ENCODE measurements at places on chromosomes 1 and 21.

- DNase-seq, result no peak
Observed at GRCh38 chr1:185260611-185261010, 56.4 kb downstream of the IVNS1ABP start.

- no peak for DNase-seq
Observed at GRCh38 chr1:115925467-115925866, 50.8 kb upstream of the SLC22A15 start.

GRCh38 chr1:66690666-66691381 lies 61.4 kb upstream of the DYNLT5 start:
- DNase-seq, result no peak

- DNase-seq, result no peak
Observed at GRCh38 chr1:187837787-187838186, 1009.0 kb downstream of the PLA2G4A start.

DNA sequence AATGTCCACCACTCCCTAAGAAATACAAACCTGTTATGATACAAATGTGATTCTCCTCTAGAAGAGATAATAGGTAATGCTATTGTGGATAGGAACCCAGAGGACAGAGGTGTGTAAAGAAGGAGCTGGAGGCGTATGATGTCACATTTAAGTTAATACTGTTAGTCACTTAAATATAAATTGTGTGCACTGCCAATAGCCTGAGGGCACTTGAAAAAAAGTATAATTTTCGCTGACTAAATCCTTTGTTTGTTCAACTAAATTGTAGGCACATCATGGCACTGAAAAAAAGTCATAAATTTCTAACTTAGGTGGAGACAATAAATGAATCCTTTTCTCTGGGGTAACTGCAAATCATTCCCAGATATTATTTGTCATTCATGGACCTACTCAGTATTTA lies 4.4 kb downstream of the RCSD1 start:
- no peak for DNase-seq

- DNase-seq, result no peak
Observed at GRCh38 chr21:32578107-32578691, 7.1 kb downstream of the TCP10L start.

GRCh38 chr1:94925004-94925403 lies 1.9 kb downstream of the CNN3 start:
- no peak for DNase-seq

DNA sequence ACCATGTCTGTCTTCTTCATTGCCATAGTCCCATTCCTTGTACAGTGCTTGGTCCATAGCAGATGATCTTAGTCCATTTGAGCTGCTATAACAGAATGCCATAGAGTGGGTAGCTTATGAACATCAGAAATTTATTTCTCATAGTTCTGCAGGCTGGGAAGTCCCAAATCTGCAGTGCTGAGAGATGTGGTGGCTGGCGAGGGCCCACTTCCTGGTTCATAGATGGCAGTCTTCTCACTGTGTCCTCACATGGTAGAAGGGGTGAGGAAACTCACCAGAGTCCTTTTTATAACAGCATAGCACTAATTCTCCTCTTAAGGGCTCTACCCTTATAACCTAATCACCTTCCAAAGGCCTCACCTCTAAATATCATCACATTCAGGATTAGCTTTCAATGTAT lies 23.1 kb upstream of the RAP1A start:
- DNase-seq, result no peak

DNA sequence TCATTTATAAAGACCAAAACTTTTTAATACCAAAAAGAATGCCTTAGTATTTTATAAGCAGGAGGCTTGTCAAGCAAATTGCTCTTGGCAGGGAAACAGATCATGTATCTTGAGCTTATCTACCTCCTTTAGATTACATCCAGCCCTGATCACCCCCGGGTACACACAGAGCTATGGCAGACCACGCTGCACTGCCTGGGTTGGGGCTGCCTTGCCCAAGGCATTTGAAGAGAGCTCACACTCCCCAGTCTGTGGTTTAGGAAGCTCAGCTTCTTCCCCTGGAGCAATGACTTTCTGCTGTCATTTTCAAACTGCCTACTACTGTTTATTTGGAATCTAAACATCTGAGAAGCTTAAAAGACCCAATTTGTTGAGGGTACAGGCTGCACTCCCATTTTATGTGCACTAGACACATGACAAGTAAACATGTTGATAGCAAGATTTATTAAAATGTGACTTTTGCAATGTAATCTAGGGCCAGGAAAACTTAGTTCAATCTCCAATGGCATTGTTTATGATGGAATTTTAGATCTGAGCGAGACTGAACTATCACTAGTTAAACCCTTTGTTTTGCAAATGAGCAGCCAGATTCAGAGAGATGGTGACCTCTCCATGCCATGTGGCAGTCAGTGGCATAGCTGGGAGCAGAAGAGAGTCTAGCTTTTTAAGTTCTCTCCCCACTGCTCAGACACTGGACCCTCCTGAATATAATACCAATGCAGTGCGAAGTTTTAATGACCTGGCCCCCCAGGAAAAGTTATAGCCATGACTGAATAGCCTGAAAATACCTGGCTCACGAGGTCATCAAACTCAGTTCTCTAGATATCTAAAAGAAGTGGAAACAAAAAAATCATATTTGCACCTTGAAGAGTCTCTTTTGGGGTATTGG lies 214.9 kb downstream of the HLX start:
- DNase-seq, result no peak

- no peak for DNase-seq
Observed at GRCh38 chr1:209931141-209931540, 6.9 kb upstream of the SYT14 start.

- no peak for DNase-seq
Observed at GRCh38 chr1:225299624-225300023, 128.2 kb downstream of the LBR start.

DNA sequence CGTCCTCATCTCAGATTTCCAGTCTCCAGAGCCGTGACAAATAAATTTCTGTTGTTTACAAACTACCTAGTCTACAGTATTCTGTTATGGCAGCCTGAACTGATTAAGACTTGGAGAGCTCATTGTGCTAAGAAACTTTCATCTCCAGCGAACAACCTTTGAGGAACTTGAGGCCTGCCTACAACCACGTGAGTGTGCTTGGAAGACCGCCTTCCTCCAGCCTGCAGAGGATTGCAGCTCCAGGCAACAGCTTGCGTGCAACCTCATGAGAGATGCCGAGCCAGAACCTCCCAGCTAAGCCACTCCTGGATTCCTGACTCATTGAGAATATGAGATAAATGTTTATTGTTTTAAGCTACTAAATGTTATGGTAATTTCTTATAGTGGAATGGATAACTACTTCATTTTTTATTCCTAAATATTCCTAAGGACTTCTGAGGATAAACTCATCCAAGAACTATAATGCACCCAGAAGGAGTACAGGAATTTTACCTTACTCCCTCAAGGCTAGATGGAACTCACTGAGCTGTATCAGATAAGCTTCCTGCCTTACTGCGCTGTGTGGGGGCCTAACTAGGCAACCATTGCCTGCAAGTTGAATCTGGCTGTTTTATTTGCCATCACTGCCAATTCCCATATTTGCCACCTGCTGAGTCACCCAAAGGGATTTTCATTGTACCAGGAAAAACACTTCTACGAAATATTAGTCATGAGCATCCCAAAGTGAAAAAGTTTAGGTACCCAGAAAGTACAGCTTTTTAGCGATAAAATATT lies 17.6 kb downstream of the FAM177B start:
- no peak for DNase-seq

DNA sequence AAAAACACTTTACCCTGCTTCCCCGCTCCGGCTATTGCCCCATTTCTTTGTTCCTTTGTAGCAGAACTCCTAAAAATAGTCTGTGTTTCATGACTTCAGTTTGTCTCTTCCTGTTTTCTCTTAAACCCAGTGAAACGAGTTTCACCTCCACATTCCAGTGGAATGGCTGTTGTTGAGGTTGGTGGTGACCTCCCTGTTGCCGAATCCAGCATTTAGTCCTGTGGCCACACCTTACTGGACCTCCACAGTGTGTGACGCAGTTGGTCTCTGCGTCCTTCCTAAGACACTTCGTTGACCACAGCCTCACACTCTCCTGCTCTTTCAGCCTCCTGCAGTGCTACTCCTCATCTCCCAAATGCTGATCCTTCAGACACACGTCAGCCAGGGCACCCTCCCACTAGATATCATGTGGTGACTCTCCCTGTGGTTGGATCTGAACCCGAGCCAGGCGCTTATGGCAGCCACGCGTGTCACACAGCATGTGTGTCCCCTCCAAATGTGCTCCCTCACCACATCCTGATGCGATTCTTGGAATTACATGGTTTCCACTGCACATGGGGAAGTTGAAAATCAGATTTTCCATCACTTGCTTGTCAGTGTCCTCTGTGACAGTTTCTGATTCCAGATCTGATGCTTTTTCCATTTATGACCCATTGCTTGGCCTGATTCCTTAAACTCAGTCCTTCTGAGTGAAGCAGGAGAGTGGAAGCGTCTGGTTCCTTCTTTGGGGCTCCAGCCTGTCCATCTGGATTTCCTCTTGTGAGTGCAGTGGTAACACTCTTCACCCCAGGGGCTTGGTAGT lies 99.1 kb upstream of the ARTN start:
- no peak for DNase-seq

GRCh38 chr1:201949491-201949890 lies 3.1 kb upstream of the LMOD1 start:
- DNase-seq, result no peak

- no peak for DNase-seq
Observed at GRCh38 chr1:32239337-32239736, 7.7 kb upstream of the FAM167B start.

DNA sequence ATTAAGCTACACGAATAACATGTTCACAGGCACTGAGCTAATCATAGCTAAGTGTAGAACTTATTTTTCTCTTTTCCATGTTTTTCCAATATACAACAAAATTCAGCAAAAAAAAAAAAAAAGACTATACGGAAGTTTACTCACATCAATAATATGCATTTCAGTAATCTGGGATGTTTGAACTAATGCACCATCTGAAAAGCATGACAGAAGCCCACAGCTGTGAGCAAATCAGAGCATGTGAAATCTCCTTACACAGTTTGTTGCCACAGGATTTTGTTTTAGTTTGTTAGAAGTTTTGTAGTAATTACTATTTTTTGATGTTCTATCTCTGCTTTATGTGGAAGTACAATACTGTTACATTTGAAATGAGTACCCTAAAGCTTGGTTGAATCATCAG lies 1051.7 kb downstream of the TTLL7 start:
- no peak for DNase-seq

DNA sequence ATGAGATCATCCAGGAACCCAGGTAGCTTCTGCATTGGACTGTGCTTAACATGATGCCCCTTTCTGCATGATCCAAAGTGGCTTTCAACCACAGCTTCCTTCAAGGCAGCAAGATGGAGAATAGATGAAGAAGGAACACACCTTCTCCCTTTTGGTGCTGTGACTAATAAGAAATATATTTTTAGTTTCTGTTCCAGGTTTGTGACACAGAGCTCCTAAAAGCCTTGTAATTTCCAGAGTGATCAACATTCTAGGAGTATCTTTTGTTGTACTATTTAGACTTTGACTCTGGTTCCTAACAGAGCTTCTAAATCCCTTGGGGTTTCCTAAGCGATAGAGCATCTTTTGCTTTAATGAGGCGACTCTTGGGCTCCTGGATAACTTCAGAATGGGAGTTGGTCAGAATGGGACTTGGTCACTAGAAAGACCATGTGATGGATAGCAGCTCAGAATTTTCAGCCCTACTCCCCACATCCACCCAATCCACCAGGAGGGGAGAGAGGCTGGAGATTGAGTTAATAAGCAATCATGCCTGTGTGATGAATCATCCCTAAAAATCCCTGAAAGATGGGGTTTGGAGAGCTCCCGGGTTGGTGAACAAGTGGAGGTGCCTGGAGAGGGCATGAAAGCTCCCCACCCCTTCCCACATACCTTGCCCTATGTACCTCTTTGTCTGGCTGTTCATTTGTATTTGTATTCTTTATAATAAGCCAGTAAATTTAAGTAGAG lies 134.8 kb downstream of the FGGY start:
- no peak for DNase-seq

- peak; percentile 86 for DNase-seq
Observed at GRCh38 chr1:235068158-235069121, 60.2 kb downstream of the TOMM20 start.

DNA sequence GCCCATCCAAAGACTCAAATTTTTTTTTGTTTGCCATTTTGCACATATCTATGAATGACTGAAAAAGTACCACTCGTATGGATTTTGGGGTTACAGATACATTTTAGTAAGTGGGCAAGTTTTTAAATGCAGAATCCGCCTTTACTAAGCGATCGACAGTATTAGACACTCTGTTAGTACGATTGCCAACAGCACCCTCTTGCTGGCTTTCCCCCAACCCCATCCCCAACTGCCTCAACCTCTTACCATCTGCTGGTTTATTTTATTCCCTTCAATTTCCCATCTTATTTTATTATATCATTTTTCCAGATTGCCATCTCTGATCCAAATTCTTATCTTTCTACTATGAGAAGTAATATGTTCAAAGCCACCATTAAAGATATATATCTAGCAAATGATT lies 244.8 kb downstream of the LRRIQ3 start:
- no peak for DNase-seq

DNA sequence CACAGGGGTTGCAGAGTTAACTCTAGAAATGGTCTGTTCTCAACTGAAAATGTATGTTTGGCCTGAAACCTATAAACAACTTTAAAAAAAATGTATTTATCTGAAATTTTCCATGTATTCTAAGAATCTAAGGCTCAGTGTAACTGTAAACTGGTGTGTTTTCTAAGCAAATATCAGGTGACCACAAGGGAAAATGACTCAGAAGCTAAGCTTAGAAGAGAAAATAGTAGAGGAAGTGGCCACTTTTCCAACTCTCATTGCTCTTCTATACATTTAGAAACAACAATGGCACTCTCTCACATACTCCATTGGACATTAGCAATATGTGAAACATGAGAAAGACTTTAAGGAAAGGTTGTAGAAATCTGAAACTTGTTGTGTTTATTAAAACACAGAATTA lies 7.5 kb downstream of the TNFSF18 start:
- DNase-seq, result peak; percentile 9

DNA sequence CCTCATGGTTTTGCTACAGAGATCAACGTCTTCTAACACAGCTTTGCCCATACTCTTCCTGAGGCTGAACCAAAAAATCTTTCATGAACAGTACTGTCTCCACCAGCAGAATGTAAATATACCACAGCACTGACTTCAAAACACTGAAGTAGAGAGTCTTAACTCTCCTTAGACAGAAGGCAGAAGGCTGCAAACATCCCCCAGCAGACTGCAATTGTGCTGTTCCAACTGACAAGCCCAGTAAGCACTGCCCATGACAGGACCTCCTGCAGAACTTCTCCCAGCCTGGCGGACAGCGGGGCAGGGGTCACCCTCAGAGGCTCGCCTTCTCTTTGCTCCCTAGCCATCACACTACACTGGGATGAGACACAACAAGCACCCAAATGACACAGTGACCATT lies 218.7 kb downstream of the RERE start:
- no peak for DNase-seq

Data from HepG2 (cell line).